Ascending aorta (tissue), 2 donors: ENCODE measurements at places on chromosomes 7 and 10.
A peak's percentile ranks its signal among the peaks of the same experiment; 100 is the strongest.

DNA sequence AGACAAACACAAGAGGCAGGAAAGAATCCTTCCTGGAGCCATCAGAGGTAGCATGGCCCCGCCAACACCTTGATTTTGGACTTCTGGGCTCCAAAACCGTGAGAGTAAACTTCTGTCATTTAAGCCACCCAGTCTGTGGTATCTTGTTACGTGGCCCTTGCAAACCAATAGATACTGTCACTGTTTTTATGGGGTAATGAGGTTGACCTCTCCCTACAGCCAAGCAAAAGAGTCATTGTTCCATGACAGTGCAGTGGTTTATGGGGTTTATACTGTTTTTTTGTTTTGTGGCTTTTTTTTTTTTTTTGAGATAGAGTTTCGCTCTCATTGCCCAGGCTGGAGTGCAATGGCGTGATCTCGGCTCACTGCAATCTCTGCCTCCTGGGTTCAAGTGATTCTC lies 32.8 kb downstream of the KIAA1549 start:
- H3K27me3 ChIP-seq = no peaks in the 10 kb centered on the region
- H3K27ac ChIP-seq = no peak overlapping the region
- no peak for DNase-seq
- H3K4me1 ChIP-seq = no peaks in the 10 kb centered on the region
- H3K4me3 ChIP-seq = no peak overlapping the region
- H3K36me3 ChIP-seq = no peaks in the 10 kb centered on the region

DNA sequence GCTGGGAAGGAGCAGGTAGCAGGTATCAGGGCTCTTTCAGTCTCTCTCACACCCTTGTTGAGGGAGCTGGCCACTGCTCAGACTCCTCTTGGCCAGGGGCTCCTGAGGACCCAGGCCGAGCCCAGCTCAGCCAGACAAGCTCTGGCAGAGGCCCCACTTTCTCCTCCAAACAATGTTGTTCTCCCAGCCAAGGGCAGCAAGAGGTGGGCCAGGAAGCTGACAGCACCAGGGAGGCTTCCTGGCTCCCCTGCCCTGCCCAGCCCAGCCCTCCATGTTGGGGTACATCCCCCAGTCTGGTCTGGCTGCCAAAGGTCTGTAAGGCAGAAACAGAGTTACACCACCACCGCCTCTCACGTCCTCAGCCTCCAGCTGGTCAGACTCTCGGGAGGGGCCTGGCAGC lies 33.9 kb upstream of the COL13A1 start:
- DNase-seq = no peak
- no peak overlapping the region for H3K4me3 ChIP-seq
- H3K36me3 ChIP-seq = no peaks in the 10 kb centered on the region
- H3K27ac ChIP-seq = no peak overlapping the region
- no peaks in the 10 kb centered on the region for H3K27me3 ChIP-seq

DNA sequence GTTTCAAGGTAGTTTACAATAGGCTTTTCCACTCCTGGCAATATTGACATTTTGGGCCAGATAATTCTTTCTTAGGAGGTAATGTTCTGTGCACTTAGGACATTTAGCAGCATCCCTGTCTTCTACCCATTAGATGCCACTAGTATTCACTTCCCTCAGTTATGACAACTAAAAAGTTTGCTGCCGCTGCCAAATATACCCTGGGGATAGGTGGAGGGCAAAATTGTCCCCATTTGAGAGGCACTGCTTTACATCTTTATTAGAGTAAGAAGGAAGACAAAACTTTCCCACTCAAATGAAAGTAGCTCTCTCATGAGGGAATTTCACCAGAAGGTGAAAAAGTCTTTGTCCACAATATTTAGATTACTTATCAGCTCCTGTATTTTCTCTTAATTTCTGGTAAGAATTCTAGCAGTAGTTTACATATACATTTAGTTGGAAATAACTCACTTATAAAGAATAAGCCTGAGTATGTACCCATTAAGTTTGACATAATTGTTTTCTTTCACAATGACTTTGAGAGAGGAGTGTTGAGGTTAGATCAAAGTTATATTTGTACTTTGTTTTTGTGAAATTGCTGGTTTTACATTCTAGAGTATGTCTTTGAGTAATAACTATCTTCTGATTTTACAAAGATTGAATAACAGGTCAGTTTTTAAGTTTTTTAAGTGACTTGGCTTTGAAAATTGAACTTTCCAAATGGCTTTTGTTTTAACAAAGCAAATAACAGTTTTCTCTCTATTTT lies 46.0 kb downstream of the HELLS start:
- DNase-seq = no peak
- H3K27me3 ChIP-seq = no peaks in the 10 kb centered on the region
- no peaks in the 10 kb centered on the region for H3K36me3 ChIP-seq
- no peaks in the 10 kb centered on the region for H3K4me1 ChIP-seq
- no peak overlapping the region for H3K27ac ChIP-seq
- H3K4me3 ChIP-seq = no peak overlapping the region

DNA sequence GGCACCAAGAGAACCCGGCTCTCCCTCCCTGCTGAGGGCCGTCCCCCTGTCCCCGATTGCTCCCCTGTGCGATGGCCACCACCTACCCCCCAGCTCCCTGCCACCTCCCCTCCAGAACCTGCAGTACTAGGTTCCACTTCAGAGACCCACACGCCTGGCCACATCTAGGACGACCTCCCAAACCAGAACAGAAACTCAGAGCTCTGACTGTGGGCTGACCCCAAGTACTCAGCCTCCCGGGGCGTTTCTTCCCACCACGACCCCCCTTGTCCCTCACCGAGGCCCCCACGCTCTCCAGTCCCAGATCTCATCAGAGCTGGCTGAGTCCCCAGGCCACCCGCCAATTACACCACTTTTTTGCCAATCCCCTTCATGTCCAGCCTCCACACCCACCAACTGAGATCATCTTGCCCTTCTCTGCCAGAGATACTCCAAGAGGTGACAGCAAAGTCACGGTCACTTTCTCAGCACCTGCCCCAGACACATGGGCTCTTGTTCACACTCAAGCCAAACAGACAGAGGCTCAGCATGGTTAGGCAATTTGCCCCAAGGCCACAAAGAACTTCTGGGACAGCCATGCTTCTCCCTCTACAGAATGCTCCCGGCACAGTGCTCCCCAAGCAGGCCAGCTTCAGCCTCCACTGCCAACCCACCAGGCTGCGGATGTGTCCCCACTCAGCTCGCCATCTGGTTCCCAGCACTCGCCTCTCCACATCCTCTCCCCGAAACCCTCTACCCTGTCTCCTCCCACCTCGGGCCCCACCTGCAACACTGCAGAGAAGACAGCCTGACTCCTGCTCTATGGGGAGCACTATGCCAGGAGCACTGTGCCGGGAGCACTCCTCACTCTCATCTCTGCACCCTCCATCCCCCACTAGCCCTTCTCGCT lies 4.7 kb downstream of the TMEM120A start:
- peak overlapping the region; percentile 2 for H3K4me3 ChIP-seq
- peak overlapping the region; percentile 99 for H3K27ac ChIP-seq
- peaks cover 39% of the 10 kb centered on the region for H3K36me3 ChIP-seq
- no peaks in the 10 kb centered on the region for H3K27me3 ChIP-seq
- peaks cover 6% of the 10 kb centered on the region for H3K4me1 ChIP-seq

DNA sequence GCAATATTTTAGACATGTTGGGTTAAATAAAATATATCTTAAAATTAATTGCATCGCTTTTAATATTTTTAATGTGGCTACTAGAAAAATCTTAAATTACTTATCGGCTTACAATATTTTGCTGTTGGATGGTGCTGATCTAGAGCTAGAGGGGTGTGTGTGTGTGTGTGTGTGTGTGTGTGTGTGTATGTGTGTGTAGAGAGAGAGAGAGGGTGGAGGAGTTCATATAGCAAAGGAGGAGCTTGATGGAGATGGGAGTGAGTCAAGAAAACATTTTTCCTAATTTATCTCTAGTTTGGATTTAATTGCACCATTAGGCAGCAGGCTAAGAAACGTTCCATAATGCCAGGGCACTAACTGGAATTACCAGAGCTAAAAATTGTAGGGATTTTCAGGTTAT lies 10.4 kb upstream of the SLC25A13 start:
- no peak overlapping the region for H3K4me3 ChIP-seq
- no peak overlapping the region for H3K27ac ChIP-seq
- H3K36me3 ChIP-seq = no peaks in the 10 kb centered on the region
- no peaks in the 10 kb centered on the region for H3K4me1 ChIP-seq
- no peak for DNase-seq

GRCh38 chr7:6074612-6075380 lies 43.6 kb downstream of the ANKRD61 start:
- H3K4me1 ChIP-seq = no peaks in the 10 kb centered on the region
- no peak overlapping the region for H3K4me3 ChIP-seq
- DNase-seq = no peak
- no peaks in the 10 kb centered on the region for H3K36me3 ChIP-seq
- no peaks in the 10 kb centered on the region for H3K27me3 ChIP-seq
- H3K27ac ChIP-seq = no peak overlapping the region

DNA sequence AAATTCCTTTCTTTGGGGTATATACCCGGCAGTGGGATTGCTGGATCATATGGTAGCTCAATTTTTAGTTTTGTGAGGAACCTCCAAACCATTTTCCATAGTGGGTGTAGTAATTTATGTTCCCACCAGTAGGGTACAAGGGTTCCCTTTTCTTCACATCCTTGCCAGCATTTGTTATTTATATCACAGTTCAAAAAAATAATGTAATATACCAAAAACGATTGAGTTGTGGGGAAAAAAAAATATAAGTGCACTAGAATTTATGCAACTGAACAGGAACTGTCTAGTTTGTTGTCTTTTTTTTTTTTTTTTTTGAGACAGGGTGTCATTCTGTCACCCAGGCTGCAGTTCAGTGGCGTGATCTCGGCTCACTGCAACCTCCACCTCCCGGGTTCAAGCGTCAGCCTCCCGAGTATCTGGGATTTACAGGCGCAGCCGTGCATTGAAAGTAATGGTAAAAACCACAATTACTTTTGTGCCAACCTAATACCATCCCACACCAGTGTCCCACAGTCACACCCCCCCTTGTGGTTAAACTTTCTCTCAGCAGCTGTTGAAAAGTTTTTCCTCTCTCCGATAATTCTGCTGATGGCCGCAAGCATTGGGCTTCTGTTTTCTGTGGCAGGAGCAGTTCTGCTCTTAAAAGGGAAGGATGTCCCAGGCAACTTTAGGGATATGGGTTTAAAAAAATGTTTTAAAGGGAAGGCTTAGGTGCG lies 6.8 kb upstream of the LAT2 start:
- DNase-seq = no peak
- H3K27me3 ChIP-seq = no peaks in the 10 kb centered on the region
- no peak overlapping the region for H3K27ac ChIP-seq
- H3K36me3 ChIP-seq = no peaks in the 10 kb centered on the region
- no peaks in the 10 kb centered on the region for H3K4me1 ChIP-seq

DNA sequence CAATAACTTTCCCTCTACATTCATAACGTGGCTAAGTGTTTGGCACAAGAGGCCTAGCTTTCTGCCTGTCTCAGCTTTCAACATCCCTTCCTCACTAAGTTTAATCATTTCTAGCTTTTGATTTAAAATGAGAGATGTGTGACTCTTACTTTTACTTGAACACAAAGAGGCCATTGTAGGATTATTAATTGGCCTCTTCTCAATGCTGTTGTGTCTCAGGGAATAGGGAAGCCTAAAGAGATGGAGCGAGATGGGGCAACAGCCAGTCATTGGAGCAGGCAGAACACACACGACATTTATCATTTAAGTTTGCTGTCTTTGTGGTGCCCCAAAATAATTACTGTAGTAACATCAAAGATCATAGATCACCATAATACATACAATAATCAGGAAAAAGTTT lies 167.1 kb upstream of the TRIM24 start:
- no peak overlapping the region for H3K27ac ChIP-seq
- no peaks in the 10 kb centered on the region for H3K36me3 ChIP-seq
- H3K27me3 ChIP-seq = no peaks in the 10 kb centered on the region
- no peak for DNase-seq
- no peak overlapping the region for H3K4me3 ChIP-seq
- no peaks in the 10 kb centered on the region for H3K4me1 ChIP-seq

DNA sequence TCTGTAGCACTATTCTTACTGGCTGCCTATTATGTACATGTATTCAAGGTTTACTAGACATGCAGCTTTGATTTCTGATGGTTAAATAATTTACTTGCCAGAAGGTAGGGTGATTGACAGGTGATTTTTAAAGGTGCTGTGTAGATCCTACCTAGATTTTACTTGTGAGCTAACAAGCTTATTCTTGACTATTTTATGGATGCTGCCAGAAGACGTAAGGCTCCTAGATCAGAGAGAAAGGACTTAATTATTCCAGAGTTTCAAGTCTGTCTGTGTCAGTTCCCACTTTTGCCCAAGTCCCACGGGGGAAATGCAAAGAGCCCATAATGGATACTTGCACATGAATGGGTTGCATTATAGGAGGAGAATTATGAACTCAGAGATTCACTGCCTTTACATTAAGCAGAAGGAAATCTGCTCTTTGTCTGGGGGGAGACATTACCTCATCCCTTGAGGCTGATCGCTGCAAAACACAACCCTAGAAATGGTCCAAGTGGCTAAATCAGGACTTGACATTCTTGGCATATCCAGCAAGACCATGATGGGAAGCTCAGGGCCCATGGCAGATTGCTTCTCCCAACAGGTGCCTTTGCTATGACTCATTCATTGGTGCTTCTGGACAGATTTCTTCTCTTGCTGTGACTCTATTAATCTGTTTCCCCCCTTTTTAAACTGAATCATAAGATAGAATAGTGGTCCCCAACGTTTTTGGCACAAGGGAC lies 32.1 kb downstream of the GPR158 start:
- no peaks in the 10 kb centered on the region for H3K36me3 ChIP-seq
- H3K4me1 ChIP-seq = no peaks in the 10 kb centered on the region
- no peak for DNase-seq
- no peaks in the 10 kb centered on the region for H3K27me3 ChIP-seq
- no peak overlapping the region for H3K27ac ChIP-seq
- no peak overlapping the region for H3K4me3 ChIP-seq

GRCh38 chr7:131493581-131493980 lies 62.8 kb downstream of the PODXL start:
- no peak overlapping the region for H3K27ac ChIP-seq
- no peaks in the 10 kb centered on the region for H3K4me1 ChIP-seq
- no peak for DNase-seq
- peaks cover 18% of the 10 kb centered on the region for H3K36me3 ChIP-seq
- no peak overlapping the region for H3K4me3 ChIP-seq

DNA sequence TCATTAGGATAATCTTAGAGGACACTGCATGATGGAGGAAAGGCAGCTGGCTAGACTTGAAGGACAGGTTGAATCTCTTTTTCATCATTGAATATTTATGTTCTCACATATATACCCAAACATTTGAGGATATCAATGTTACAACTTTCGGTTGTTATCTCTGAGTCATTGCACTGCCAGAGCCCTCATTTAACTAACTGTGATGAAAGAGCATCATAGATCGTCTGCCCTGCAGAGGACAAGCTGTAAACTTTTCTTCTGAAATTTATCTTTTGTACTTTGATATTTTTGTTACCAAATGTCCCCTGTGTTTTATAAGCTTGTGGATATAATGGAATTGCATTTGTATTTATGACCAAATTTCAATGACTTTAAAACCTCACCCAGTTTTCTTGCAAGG lies 298.7 kb downstream of the PHF14 start:
- no peak overlapping the region for H3K27ac ChIP-seq
- H3K4me3 ChIP-seq = no peak overlapping the region
- no peaks in the 10 kb centered on the region for H3K27me3 ChIP-seq
- no peaks in the 10 kb centered on the region for H3K4me1 ChIP-seq
- no peak for DNase-seq
- no peaks in the 10 kb centered on the region for H3K36me3 ChIP-seq

- H3K4me1 ChIP-seq = no peaks in the 10 kb centered on the region
- no peaks in the 10 kb centered on the region for H3K36me3 ChIP-seq
- DNase-seq = no peak
- H3K27me3 ChIP-seq = no peaks in the 10 kb centered on the region
Measured at GRCh38 chr10:28400176-28400575, 97.3 kb upstream of the MPP7 start.
